ENCODE measurements at places on chromosomes 3 and 15. TPM values are rescaled to one million over a fixed set of nuclear protein-coding genes. Genes with fewer than 3 reads are reported as not detected.

Gene IGF2BP2
- 1.2 TPM for total RNA-seq

DNA sequence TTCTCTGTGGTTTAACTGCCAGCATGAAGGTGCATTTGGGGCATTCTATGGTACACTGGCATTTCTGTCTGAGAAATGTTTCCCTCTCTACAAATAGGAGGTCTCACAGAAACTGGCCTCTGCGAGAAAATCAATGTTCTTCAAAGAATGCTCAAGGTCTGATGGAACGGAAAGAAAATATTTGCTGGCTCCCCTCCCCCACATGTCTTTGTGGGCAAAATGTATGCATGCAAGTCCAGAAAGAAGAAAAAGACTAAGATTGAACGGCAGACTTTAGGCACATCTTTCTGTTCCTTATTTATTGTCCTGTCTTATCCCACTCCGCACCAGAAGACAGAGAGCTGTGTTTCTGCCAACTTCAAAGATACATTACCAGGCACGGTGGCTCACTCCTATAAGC is 83.9 kb upstream of the PSMD6 start:
- no peak for DNase-seq

DNA sequence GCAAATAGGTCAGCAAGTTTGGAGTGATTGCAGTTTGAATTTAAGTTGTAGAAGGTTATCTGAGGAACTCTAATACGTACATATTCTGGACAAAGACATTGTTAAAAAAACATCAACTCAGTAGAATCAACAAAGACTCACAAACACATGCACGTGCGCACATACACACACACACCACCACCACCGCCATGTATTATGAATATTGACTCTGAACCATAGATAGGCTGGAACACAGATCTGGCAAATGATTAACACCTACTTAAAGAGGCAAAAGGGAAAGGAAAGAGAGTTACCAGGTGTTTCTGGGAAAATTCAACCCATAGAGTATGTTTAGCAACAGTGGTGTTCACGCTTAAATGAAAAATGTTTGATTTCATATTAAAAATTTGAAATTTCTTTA is 334.2 kb upstream of the ALCAM start:
- no peak for DNase-seq

- DNase-seq = no peak
Measured at GRCh38 chr15:48493763-48494225, 151.7 kb downstream of the FBN1 start.

DNA sequence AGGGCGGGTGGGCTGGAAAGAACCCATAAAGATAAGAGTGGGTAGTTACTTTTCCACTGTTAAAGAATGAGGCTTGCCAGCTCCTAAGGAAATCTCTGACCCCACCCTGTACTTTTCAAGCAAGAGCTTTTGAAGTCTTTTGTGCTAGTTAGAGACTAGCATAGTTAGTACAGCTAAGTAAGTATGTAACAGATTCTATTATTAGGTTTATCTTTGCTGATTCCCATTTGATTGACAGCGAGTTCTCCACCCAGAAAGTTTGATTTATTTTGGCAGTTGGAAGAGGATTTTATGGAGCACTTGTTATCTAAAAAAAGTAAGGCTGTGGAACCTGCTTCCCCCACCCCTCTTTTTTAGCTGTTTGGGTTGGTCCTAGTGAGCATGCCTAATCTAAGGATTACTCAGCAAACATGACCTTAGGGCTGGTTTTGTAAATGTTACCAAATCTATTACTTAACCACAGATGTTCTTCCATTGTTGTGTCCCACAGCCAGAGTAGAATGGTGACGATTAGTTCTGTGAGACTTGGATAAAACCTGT is 57.6 kb downstream of the FNDC3B start:
- DNase-seq = no peak

Gene ATP2B2
- not detected for total RNA-seq

- no peak for DNase-seq
Measured at GRCh38 chr3:131018970-131019369, 7.7 kb downstream of the ASTE1 start.

DNA sequence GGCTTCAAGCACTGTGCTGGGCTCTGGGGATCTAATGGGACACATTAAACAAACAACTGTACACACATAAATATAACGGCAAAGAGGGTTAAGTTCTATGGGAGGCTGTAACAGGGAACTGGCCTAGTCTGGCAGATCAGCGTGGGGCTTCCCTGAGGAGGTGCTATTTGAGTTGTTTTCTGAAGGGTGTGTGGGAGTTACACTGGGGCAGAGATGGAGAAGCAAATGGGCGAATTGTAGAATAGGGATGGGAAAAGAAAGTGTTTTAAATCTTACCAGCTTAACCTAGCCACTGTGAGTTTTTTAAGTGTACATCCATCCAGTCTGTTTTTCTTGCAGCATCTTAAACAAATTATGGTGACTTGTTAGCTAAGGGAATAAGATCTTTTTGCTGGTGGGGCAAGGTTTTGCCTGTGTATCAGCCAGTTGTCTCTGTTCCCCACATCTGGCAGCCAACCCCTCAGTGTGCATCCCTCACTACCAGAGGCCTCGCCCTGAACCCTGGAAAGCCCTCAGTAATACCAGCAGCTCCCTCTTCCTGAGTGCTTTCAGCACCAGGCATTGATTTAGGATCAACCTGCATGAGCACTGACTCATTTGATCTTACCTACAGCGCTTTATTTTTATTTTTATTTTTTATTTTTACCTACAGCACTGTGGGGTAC is 10.9 kb upstream of the IL16 start:
- DNase-seq = no peak

- DNase-seq = no peak
Measured at GRCh38 chr3:80734920-80735319, 967.1 kb upstream of the ROBO1 start.
